ENCODE measurements at places on chromosomes 13 and 19. TPM values are rescaled to one million over a fixed set of nuclear protein-coding genes. Genes with fewer than 3 reads are reported as not detected.

Gene ADGRE3
- total RNA-seq = not detected

- H3K27ac ChIP-seq = no peak overlapping the region
- DNase-seq = no peak
- H3K36me3 ChIP-seq = no peaks in the 10 kb centered on the region
- H3K4me1 ChIP-seq = no peaks in the 10 kb centered on the region
- no peak overlapping the region for H3K4me3 ChIP-seq
These were observed 8.6 kb downstream of the PLPPR2 start for GRCh38 chr19:11363881-11364280.

GRCh38 chr19:50663482-50663790, 14.2 kb downstream of the C19orf81 start:
- no peaks in the 10 kb centered on the region for H3K36me3 ChIP-seq
- H3K4me1 ChIP-seq = peaks cover 2% of the 10 kb centered on the region
- peaks cover 18% of the 10 kb centered on the region for H3K27me3 ChIP-seq
- H3K27ac ChIP-seq = no peak overlapping the region

DNA sequence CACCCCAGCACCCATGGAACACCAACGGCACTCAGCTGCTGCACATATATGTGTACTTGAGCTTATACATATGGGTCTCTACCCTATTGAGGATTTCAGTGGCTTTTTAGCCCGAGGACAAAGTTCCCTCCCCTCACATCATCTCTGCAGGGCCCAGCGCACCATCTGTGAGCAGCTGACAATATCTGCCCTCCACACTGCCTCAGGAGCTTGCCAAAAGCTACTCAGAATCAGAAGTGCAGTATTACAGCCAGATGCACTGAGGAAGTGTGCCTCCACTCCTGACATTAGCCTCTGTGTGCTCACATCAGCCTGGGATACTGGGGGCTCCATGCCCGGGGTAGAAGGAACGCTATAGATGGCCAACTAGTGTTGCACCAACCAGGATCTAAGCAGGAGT, 903.9 kb downstream of the UQCRFS1 start:
- H3K27me3 ChIP-seq = no peaks in the 10 kb centered on the region
- H3K4me1 ChIP-seq = no peaks in the 10 kb centered on the region
- no peak overlapping the region for H3K4me3 ChIP-seq
- no peak for DNase-seq
- H3K36me3 ChIP-seq = no peaks in the 10 kb centered on the region
- H3K27ac ChIP-seq = no peak overlapping the region

Gene FXYD3
- not detected for total RNA-seq

DNA sequence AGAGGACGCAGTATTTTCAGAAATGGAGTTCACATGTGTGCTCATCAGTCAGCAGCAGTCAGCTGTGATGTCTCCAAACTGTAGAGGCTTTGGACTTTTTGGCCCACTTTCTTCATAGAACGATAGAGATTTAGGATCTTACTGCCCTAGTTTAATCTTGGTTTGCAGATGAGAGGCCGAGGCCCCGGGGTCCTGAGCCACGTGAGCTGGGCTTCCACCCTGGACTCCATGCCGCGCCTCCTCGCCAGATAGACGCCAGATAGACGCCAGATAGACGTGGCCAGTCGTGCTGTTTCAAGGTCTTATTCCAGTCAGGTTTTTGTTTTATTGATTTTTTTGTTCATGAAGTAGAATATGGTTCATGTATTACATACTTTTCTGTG, 11.7 kb upstream of the MCF2L start:
- H3K27me3 ChIP-seq = peaks cover 3% of the 10 kb centered on the region
- H3K4me3 ChIP-seq = no peak overlapping the region
- DNase-seq = no peak
- no peaks in the 10 kb centered on the region for H3K36me3 ChIP-seq
- H3K4me1 ChIP-seq = no peaks in the 10 kb centered on the region

GRCh38 chr13:83881917-83882605, at the start of gene SLITRK1:
Gene SLITRK1 (minus strand): TSS chr13:83882474. CDS start chr13:83881507, 967 bp downstream.
- peaks cover 4% of the 10 kb centered on the region for H3K4me1 ChIP-seq
- no peak within 1 kb of the TSS for H3K27ac ChIP-seq
- no peaks in the 10 kb centered on the region for H3K36me3 ChIP-seq
- no peak within 1 kb of the TSS for H3K4me3 ChIP-seq

- H3K27ac ChIP-seq = no peak overlapping the region
- no peaks in the 10 kb centered on the region for H3K36me3 ChIP-seq
- no peaks in the 10 kb centered on the region for H3K4me1 ChIP-seq
These were observed 21.7 kb downstream of the EDNRB start for GRCh38 chr13:77896977-77897376.

DNA sequence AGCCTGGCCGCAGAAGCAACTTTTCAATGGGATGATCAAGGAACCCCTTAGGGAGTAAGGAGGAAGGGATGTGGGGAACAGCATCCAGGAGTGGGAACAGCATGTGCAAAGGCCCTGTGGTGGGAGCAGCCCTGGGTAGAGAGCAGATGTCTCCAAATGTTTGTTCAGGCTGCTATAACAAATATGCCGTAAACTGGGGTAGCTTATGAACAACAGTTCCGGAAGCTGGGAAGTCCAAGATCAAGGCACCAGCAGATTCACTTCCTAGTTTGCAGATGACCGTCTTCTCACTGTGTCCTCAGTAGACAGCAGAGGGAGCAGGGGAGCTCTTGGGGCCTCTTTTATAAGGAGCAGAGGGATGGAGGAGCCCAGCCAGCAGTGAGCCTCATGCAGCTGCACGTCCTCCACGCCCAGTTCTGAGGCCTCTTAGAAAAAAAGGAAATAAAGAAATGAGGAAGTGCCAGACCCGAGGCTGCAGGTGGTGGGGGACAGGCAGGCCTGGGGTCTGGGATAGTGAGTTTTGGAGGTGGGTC, 4.2 kb upstream of the LRRC25 start:
- no peak overlapping the region for H3K4me3 ChIP-seq
- no peak for DNase-seq
- H3K4me1 ChIP-seq = peaks cover 16% of the 10 kb centered on the region
- H3K36me3 ChIP-seq = no peaks in the 10 kb centered on the region
- peaks cover 15% of the 10 kb centered on the region for H3K27me3 ChIP-seq
- H3K27ac ChIP-seq = no peak overlapping the region

GRCh38 chr13:36342715-36343114, 3.5 kb downstream of the SPART start:
- H3K4me1 ChIP-seq = peaks cover 30% of the 10 kb centered on the region
- H3K27ac ChIP-seq = no peak overlapping the region
- H3K36me3 ChIP-seq = peaks cover 9% of the 10 kb centered on the region
- no peak for DNase-seq
- H3K27me3 ChIP-seq = peaks cover 13% of the 10 kb centered on the region

DNA sequence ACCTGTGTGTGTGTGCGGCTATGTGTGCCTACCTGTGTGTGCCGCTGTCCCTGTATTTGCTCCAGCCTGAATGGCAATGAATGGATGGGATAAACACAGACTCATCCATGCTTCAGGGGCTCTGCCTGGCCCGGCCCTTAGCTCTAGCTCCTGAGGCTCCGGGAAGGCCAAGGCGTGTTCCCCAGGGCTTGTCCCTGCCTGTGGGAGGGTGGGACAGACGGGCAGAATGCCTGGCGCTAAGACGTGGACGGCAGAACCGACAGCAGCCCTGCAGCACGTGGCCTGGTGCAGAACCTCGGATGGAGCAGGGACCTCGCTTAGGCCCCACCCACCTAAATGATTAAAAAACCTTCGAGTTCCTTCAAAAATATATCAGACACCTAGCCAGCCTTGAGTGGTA, 57.8 kb upstream of the C13orf46 start:
- H3K4me3 ChIP-seq = no peak overlapping the region
- no peak overlapping the region for H3K27ac ChIP-seq
- no peaks in the 10 kb centered on the region for H3K27me3 ChIP-seq
- peaks cover 49% of the 10 kb centered on the region for H3K36me3 ChIP-seq

Gene TEX101
- total RNA-seq = not detected

DNA sequence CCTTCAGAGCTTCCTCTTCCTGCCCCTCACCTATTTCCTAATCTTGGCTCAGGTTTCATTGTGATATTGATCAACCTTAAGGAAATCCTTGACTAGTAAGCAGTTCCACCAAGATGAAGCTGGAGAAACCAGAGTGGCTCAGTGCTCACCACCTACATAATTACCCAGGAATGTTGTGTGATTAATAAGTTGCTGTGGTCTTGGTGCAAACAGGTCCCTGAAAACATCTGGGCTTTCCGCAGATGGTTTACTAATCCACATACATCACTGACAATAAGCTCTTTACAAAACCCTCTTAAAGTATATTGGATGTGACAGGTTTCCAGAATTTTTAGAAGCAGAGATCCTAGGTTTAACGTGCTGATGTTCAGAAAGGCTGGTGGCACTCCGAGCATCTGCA, 8.6 kb upstream of the SERP2 start:
- H3K27me3 ChIP-seq = peaks cover 17% of the 10 kb centered on the region
- H3K36me3 ChIP-seq = no peaks in the 10 kb centered on the region
- H3K4me1 ChIP-seq = no peaks in the 10 kb centered on the region
- no peak overlapping the region for H3K27ac ChIP-seq

GRCh38 chr19:53792721-53793433, 31.2 kb downstream of the NLRP12 start:
- H3K4me1 ChIP-seq = no peaks in the 10 kb centered on the region
- H3K27me3 ChIP-seq = no peaks in the 10 kb centered on the region
- H3K36me3 ChIP-seq = no peaks in the 10 kb centered on the region
- no peak overlapping the region for H3K4me3 ChIP-seq

Gene ZNF134
- 14.7 TPM for total RNA-seq

Gene RUBCNL
- total RNA-seq = not detected

Gene PBX4
- total RNA-seq = 49.0 TPM

DNA sequence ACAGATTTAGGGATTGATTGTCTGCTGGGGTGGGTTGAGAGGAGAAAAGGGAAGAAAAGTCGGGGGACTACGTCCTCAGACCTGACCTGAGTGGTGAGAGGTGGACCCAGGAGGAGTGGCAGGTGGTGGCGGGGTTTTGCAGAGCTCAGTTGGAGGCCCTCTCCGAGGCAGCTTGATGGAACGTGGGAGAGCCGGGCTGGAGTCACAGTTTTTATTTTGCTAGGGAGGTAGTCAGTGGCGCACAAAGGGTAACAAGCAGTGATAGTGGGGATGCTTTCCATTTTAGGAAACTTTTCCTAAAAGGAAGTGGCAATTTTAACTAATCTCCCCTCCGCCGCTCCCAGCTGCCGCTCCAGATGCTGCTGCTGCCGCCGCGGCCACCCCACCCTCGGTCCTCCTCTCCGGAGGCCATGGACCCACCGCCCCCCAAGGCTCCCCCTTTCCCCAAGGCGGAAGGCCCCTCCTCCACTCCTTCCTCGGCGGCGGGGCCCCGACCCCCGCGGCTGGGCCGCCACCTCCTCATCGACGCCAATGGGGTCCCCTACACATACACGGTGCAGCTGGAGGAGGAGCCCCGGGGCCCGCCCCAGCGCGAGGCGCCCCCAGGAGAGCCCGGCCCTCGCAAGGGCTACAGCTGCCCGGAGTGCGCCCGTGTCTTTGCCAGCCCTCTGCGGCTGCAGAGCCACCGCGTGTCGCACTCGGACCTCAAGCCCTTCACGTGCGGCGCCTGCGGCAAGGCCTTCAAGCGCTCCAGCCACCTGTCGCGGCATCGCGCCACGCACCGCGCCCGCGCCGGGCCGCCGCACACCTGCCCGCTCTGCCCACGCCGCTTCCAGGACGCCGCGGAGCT, 1.1 kb upstream of the ZNF581 start:
- no peaks in the 10 kb centered on the region for H3K27me3 ChIP-seq
- peak overlapping the region; percentile 86 for H3K4me3 ChIP-seq
- peak; percentile 26 for DNase-seq
- peak overlapping the region; percentile 94 for H3K27ac ChIP-seq
- peaks cover 61% of the 10 kb centered on the region for H3K4me1 ChIP-seq
- peaks cover 26% of the 10 kb centered on the region for H3K36me3 ChIP-seq

GRCh38 chr13:30868799-30869470, 37.1 kb upstream of the MEDAG start:
- DNase-seq = no peak
- H3K27me3 ChIP-seq = peaks cover 18% of the 10 kb centered on the region
- peaks cover 5% of the 10 kb centered on the region for H3K4me1 ChIP-seq
- no peak overlapping the region for H3K27ac ChIP-seq
- no peak overlapping the region for H3K4me3 ChIP-seq

Gene ZNF626
- 8.5 TPM for total RNA-seq

Gene ELSPBP1
- not detected for total RNA-seq

- H3K27me3 ChIP-seq = no peaks in the 10 kb centered on the region
- no peak overlapping the region for H3K27ac ChIP-seq
- DNase-seq = no peak
- H3K4me1 ChIP-seq = no peaks in the 10 kb centered on the region
- H3K36me3 ChIP-seq = no peaks in the 10 kb centered on the region
- no peak overlapping the region for H3K4me3 ChIP-seq
These were observed 2.7 kb downstream of the CYP4F3 start for GRCh38 chr19:15643387-15643786.

DNA sequence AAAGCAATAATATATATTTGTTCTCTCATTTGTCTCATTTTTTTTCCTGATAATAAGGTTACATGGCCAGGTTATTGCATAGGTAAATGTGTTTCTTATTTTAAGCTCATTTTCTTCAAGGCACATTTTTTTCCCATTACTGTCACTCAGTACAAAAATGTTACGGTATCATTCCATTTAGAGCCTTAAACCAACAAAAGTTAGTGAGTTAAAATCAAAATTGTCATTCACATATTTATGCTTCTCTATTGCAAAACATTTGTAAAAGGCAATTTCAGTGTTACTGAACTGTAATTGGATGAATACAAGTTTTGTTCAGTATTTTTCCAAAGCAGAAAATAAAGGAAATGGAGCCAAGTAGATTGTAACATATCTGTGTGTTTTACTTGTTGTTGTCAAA, 117.6 kb upstream of the MAB21L1 start:
- H3K4me1 ChIP-seq = no peaks in the 10 kb centered on the region
- no peak overlapping the region for H3K27ac ChIP-seq
- H3K27me3 ChIP-seq = no peaks in the 10 kb centered on the region

GRCh38 chr13:25717666-25718197, 334.1 kb downstream of the SHISA2 start:
- DNase-seq = no peak
- H3K27me3 ChIP-seq = peaks cover 32% of the 10 kb centered on the region
- no peak overlapping the region for H3K4me3 ChIP-seq
- no peaks in the 10 kb centered on the region for H3K4me1 ChIP-seq

DNA sequence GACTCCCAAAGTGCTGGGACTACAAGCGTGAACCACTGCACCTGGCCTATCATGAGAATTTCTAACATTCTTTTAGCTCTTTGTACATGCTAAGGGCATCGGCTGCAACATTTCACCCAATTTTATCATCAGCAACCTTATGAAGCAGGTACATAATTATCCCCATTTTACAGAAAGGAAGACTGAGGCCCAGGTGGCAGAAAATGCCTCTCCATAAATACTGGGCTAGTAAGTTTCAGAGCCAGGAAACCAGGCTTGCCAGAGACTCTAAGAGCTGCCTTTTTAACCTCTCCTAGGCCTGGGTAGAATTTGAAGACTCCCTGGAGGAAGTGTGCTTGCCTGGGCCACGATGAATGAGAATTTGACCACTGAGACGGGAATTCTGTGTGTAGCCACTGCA, 2.2 kb downstream of the ERCC2 start:
- H3K4me1 ChIP-seq = peaks cover 18% of the 10 kb centered on the region
- no peaks in the 10 kb centered on the region for H3K27me3 ChIP-seq
- no peaks in the 10 kb centered on the region for H3K36me3 ChIP-seq
- H3K27ac ChIP-seq = no peak overlapping the region
